ENCODE measurements at places on chromosomes 2 and 18.

DNA sequence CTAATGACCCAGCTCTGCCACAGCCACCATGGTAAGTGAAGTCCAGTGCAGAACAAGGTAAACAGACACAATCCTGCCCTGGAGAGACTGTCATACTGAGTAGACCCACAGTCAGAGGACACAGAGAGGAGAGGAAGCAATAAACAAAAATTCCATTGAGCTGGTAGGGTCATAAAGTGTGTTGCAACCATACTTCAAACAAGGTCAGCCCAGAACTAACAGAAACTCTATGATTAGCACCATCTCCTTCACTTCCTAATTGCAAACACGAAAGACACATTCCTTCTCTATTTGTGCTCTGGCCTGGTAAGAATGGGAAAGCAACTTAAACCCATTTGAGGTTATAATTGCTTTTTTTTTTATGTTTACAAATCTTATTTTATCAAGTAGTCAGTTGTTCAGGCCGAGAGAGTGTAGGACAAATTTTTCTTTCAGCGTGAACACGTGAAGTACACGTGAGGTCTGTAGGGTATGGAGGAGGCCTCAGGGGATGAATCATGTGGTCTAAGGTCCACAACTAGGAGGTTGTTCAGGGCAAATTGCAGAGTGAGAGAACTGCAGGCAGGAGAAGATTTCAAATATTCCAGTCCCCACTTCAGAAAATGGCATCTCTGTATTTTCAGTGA is 71.4 kb upstream of the GLS start:
- DNase-seq, result no peak

GRCh38 chr18:54852780-54853675 is 24.8 kb downstream of the RAB27B start:
- no peak for DNase-seq

- no peak for DNase-seq
Measured at GRCh38 chr2:230842473-230842872, 22.3 kb upstream of the ITM2C start.

DNA sequence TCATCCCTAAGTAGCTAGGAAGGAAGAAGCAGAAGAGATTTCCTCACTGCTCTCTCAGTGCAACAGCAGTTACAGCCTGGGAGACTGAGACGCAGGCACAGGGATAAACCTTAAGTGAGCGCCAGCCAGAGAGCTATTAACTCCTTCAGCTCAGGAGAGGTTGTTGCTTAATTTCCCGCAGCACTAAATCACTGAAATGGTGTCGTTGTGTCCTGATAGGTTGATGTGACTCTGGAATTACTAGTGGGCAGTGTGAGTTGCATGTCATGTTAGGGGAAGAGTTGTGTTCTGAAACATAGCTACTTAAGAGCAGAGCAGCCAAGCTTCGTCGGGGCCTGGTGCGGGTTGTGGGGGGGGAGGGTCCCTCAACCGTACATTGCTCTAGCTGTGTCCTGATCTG is 225.8 kb downstream of the NAPG start:
- no peak for DNase-seq

DNA sequence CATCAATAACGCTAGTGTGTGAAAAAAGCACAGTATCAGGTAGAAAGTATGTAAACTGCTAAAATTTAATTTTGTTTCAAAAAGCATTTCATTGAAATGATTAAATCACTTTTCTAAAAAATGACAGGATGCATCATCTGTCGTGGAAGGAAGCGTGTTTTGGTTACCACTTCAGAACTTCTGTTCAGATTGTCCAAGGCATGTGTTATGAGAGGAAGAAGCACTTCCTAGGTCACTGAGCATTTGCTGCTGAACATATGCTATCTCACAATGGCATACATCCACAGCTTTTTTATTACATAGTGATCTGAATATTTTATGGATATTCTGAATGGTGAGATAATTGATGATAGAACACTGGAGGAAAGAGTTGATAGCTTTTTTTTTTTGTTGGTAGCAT is 737.5 kb downstream of the SATB2 start:
- DNase-seq, result no peak

- no peak for DNase-seq
Measured at GRCh38 chr18:25946540-25946939, 143.9 kb downstream of the SS18 start.

GRCh38 chr2:74249406-74250122 is 51.1 kb downstream of the MTHFD2 start:
- no peak for DNase-seq

- no peak for DNase-seq
Measured at GRCh38 chr2:238465487-238466242, 38.9 kb downstream of the ASB1 start.

- DNase-seq, result no peak
Measured at GRCh38 chr18:37107748-37108522, 279.0 kb downstream of the KIAA1328 start.

GRCh38 chr18:59056706-59057492 is 82.8 kb upstream of the SEC11C start:
- peak; percentile 36 for DNase-seq

- no peak for DNase-seq
Measured at GRCh38 chr2:226445216-226445861, 354.3 kb downstream of the IRS1 start.

DNA sequence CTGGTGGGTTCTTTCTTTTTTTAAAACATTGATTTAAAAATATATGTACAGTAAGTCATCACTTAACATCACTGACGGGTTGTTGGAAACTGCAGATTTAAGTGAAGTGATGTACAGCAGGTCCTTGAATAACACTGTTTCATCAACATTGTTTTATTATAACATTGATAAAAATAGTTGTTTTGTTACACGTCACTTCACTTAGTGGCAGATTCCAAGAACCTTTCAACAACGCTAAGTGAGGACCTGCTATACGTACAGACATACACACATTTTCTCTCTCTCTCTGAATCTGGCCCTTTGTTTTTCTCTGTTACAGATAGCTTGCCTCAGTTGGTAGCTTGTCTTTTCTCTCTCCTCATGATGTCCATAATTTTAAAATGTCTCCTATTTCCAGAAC is 9.5 kb downstream of the CNOT11 start:
- no peak for DNase-seq

DNA sequence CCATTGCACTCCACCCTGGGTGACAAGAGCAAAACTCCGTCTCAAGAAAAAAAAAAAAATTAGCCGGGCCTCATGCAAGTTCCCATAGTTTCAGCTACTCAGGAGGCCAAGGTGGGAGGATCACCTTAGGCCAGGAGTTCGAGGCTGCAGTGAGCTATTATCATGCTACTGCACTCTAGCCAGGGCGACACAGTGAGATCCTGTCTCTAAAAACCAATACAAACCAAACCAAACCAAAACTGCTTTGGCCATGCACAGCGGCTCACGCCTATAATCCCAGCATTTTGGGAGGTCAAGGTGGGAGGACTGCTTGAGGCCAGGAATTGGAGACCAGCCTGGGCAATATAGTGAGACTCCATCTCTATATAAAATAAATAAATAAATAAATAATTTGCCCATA is 19.1 kb downstream of the NIFK start:
- DNase-seq, result no peak

GRCh38 chr2:177606636-177607035 is 214.1 kb downstream of the AGPS start:
- DNase-seq, result no peak

GRCh38 chr18:8793445-8794155 is 88.2 kb downstream of the MTCL1 start:
- no peak for DNase-seq

DNA sequence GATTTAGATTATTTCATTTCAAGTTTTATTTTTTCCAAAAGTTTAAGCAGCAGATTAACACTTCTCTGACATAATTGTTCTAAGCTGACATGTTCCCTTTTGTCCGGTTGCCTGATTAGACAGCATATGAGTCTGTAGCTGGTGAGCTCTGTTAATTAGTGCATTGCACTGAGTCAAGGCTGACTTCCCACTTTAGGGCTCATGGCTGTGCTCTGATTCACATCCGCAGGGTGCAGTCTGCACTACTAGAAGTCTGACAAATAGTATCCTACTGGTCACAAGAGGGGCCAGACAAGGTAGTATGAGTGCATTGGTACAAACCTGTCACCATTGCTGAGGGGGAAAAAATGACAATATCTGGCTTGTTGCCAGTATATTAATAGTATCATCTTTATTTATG is 443.9 kb upstream of the ZNF804A start:
- DNase-seq, result no peak

- no peak for DNase-seq
Measured at GRCh38 chr2:235833971-235834620, 334.1 kb downstream of the GBX2 start.

Measured in CD4-positive, alpha-beta T cell (primary cell).